Stimulated activated CD4-positive, alpha-beta T cell treated with anti-CD3 and anti-CD28 coated beads, Interleukin-1b, Interleukin-23, amount 100 ng/mL, for 4 hours (primary cell): ENCODE measurements at places on chromosomes 6 and 20.

- no peak for DNase-seq
Measured at GRCh38 chr6:9862603-9863167, 552.2 kb downstream of the TFAP2A start.

DNA sequence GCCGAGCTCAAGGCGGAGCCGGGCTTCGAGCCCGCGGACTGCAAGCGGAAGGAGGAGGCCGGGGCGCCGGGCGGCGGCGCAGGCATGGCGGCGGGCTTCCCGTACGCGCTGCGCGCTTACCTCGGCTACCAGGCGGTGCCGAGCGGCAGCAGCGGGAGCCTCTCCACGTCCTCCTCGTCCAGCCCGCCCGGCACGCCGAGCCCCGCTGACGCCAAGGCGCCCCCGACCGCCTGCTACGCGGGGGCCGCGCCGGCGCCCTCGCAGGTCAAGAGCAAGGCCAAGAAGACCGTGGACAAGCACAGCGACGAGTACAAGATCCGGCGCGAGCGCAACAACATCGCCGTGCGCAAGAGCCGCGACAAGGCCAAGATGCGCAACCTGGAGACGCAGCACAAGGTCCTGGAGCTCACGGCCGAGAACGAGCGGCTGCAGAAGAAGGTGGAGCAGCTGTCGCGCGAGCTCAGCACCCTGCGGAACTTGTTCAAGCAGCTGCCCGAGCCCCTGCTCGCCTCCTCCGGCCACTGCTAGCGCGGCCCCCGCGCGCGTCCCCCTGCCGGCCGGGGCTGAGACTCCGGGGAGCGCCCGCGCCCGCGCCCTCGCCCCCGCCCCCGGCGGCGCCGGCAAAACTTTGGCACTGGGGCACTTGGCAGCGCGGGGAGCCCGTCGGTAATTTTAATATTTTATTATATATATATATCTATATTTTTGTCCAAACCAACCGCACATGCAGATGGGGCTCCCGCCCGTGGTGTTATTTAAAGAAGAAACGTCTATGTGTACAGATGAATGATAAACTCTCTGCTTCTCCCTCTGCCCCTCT, 1.1 kb downstream of the CEBPB start:
- no peak for DNase-seq

- DNase-seq = no peak
Measured at GRCh38 chr20:53468587-53468986, 125.1 kb downstream of the ZNF217 start.

- no peak for DNase-seq
Measured at GRCh38 chr6:168152980-168153379, 74.0 kb upstream of the FRMD1 start.

DNA sequence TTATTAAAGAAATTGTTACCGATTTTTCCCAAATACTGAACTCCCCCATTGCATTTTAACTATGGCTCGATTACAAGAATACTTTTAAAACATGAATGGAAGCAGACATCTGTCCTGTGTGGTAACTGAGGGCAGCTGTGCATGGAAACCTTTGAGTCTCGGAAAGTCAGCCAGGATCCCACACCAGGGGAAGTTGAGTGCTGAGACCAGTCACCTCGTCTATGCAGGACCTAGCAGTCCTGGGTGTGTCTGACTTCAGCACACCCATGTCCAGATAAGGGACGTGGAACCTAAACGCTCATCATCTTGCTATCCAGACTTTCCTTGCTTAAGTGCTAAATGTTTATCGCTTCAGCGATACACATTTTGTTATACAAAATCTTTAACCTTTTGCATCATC, 6.1 kb downstream of the RIN2 start:
- DNase-seq = no peak

DNA sequence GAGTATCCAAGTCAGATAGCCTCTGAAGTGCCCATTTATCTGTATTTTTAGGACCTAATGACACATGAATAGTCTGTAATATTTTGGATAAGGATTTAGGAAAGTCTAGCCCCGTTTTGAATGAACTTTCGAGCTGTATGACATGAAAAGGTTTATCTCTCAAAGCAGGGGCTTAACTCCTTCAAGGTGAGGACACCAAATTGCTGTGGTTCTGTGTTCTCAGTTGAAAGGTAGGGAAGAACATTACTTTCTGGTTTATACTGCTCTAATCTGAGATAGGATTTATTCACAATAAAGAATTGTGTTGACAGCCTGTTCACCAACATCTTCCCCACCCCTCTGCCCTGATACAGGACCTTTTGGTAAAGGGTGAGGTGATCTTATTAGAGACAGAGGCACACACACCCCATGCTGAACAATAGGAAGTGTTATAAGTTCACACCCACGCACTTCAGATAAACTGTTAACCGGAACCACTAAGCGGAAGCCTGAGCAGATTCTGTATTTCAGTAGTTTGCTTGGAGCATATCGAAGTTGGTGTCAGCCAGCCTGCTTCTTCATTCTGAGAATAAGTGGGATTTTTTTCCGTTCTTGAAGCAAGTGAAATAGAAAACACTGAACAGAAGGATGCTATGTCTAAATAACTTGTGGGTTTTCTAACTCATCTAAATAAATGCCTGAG, 223.3 kb downstream of the TMEM242 start:
- no peak for DNase-seq

- no peak for DNase-seq
Measured at GRCh38 chr20:13264907-13265306, 43.8 kb downstream of the ISM1 start.

DNA sequence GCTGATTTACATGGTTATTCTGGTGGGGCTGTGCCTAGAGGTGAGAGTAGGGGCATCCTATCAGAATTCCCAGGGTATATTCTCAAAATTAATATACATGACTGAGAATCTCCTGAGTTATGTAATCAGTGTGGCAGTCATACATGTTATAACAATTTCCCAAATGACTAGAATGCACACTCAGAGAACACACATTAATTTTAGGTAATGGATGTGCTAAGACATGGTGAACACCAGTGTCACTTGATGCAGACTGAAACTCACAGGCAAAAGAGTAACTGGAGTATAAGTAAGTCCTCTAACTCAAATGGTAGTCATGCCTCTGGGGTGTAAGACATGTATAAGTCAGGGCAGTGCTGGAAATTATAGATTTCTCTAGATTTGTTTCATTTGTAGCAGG, 1198.4 kb upstream of the CITED2 start:
- DNase-seq = no peak

GRCh38 chr20:24316731-24317130, 152.7 kb upstream of the SYNDIG1 start:
- no peak for DNase-seq

GRCh38 chr6:15254070-15254975, 8.5 kb downstream of the JARID2 start:
- DNase-seq = no peak

DNA sequence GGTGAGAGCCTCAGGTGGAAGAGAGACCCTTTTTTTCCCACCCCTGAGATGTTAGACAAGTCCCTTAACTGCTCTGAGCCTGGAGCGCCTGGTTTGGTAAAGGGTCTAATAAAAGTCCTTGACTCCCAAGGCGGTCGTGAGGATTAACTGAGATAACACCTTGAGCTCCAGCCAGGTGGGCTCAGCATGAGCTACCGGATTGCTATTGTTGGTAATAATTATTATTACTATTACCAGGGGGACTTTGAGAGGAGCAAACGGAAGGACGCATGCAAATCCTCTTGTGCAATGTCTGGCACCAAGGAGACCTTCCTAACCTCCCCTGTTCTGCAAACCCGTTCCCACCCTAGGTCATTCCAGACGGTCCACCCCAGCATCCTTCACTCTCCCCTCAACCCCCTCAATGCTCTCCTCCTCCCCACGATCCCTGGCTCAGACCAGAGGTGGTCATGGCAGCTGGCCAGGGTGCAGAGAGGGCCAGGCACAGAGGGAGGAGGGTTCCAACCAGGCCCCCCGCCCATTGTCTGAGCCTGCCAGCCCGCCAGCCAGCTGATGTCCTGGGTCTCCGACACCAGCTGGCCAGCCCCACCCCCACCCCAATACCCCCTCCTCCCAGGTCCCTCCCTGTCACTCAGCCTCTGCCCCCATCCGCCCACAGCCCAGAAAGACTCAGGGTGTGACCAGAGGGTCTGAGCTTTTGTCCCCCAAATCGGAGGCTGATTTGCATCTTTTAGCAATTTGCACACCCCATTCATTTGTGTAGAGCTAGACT, 14.3 kb upstream of the CBFA2T2 start:
- no peak for DNase-seq

DNA sequence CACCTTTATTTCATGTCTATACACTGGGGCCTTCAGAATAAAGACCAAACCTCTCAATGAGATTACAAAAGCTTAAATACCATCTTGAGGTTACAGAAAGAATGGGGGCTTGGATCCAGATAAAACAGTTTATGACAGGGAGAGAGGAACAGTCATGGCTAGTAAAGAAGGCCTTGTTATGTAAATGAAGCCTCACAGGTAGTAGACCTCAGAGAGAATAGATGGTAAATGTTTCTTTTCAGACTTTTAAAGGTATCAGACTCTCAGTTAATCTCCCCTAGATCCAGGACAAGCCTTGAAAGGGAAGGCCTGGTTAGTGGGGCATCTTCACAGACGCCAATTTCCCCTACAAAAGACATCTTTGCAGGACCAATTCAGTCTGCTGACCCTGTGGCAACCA, 1325.6 kb downstream of the HACE1 start:
- DNase-seq = no peak

GRCh38 chr6:68640491-68640835, 5.4 kb downstream of the ADGRB3 start:
- DNase-seq = no peak

GRCh38 chr6:136089876-136090275, 160.2 kb downstream of the MTFR2 start:
- no peak for DNase-seq

DNA sequence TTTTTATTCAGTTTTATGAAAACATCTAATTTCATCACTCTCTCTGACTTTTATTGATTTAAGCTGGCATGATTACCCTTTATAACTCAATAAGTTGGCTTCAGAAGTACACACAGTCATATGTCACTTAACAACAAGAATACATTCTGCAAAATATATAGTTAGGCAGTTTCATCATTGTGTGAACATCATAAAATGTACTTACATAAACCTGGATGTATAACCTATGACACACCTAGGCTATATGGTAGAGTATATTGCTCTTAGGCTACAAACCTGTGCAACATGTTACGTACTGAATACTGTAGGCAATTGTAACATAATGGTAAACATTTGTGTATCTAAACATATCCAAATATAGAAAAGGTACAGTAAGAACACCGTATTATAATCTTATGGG, 362.2 kb upstream of the BTBD3 start:
- no peak for DNase-seq

DNA sequence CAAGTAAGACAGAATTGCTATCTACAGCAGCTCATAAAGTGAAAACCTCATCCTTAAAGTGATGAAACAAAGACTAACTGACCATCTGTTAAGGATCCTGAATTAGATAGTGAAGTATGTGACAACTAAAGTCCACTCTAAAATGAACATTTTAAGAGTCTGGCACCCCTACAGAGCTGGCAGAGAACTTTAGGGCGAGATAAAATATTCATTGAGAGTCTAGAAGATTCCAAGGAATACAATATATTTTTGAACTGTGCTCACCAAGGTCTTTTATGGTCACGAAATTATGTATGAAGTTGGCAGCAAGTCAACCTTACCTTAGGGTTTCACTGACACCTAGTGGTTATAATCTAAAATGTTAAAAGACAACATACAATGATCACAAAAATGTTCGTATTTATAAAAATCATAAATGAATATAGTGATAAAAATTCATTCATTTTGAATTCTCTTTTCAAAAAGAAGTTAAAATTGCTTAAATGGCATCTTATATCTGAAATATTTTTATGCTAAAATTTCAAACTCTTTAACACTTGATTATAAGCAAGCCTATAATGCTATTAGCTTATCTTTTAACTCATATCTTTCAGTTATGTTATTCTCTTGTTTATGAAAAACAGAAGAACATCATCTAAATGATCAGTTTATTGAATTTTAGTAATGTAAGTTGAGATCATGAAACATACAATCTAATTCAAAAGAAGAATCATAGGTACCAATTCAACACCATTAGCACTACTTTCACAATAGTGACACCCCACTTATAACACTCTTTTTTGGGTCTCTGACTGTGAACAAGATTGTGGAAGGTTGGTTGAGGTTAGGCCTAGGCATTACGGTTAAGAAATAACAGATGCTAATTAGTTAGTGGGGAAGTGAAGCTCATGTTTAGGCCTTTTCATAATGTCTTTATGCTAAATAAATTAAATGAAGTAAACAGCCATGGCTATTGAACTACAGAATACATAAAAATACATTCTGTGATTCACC, 27.5 kb downstream of the RSPH3 start:
- no peak for DNase-seq

DNA sequence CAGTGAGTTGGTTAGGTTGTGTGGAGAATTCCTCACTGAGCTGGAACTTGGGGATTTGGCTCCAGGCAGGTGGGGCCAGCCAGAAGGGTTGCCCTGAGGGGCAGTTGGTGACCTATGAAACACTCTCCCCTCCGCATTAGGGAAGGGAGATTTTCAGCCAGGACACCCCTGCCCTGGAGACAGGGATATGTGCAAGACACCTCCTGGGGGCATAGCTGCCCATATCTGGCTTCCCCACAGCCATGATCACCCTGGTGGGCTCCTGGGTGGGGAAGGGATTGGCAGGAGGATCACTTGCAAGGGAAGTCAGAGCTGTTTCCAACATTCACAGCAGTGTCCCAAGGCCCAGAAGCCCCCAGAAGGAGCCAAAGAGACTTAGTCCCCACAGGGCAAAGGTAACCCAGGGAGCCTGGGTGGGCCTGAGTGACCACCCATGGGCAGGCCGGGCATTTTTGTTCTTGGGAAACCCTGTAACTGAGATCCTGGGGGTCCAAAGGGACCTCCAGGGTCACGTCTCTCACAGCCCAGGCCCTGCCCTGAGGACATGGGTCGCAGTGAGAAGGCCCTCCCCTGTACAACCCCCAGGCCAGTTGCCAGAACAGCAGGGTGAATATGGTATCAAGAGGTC, 145.8 kb downstream of the MRPL14 start:
- DNase-seq = no peak

DNA sequence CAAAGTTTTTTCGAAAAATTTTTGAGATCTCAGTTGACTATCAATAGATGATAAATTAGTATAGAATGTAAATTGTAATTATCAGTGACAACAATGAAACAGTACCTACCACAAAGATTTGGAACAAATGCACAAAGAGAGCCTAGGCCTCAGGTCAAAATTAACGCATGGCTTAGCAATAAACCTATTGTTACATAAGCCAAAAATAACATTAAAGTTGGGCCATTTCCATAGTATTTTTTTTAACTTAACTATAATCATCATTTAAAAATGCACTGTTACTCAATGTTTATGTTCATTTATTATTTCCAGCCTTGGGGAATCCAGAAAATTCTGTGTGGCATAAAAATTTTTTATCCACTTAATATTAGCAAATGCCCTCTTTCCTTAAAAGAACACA, 117.0 kb downstream of the EPB41L2 start:
- no peak for DNase-seq

DNA sequence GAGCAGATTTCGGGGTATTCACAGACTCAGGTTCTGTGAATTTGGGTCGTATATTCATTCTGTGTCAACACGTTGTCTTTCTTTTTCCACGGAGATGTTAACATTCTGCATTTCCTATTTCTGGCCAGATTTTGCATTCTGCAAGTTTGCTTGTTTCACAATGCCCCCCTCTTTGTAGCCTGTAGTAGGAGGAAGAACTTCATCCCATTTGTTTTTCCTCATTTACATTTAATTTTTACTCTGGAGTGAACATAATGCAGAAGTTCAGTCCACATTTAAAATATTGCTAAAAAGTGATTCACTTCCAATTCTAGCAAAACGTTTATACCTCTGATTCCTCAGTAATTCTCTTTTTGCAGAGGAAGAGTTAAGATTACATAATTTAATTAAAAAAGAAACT, 12.9 kb downstream of the TAGAP start:
- no peak for DNase-seq

- no peak for DNase-seq
Measured at GRCh38 chr6:27672113-27672799, 199.4 kb upstream of the ZNF184 start.
